ENCODE measurements at places on chromosomes 12 and 14. TPM values are rescaled to one million over a fixed set of nuclear protein-coding genes. Genes with fewer than 3 reads are reported as not detected.

Gene KLRK1
- not detected for total RNA-seq

GRCh38 chr14:29102996-29103395 is 336.4 kb downstream of the FOXG1 start:
- H3K4me1 ChIP-seq: no peaks in the 10 kb centered on the region
- H3K4me3 ChIP-seq: no peak overlapping the region
- no peaks in the 10 kb centered on the region for H3K36me3 ChIP-seq
- DNase-seq: no peak

DNA sequence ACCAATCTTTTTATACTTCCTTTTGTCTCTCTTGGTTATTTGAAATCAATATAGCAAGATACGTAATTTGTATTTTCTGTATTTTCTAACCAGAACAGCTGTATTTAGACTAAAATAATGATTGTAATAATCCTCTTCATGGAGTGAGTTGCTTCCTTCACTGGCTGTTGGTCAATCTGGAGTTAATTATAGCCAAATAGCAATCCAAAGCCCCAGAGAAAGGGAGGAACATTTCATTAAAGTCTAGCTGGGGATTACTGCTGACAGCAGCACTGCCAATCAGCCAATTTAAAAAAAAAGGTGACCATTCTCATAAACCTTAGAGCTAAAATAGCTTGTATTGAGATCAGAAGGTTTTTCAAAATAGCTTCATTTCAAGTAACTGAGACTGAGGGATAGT is 118.0 kb downstream of the TRHDE start:
- no peak for DNase-seq
- no peak overlapping the region for H3K27ac ChIP-seq
- no peaks in the 10 kb centered on the region for H3K4me1 ChIP-seq
- H3K4me3 ChIP-seq: no peak overlapping the region
- H3K27me3 ChIP-seq: no peaks in the 10 kb centered on the region

- no peaks in the 10 kb centered on the region for H3K36me3 ChIP-seq
- no peak for DNase-seq
- H3K27ac ChIP-seq: no peak overlapping the region
- no peaks in the 10 kb centered on the region for H3K4me1 ChIP-seq
- H3K27me3 ChIP-seq: no peaks in the 10 kb centered on the region
Measured at GRCh38 chr14:104169699-104170479, 31.5 kb downstream of the KIF26A start.

DNA sequence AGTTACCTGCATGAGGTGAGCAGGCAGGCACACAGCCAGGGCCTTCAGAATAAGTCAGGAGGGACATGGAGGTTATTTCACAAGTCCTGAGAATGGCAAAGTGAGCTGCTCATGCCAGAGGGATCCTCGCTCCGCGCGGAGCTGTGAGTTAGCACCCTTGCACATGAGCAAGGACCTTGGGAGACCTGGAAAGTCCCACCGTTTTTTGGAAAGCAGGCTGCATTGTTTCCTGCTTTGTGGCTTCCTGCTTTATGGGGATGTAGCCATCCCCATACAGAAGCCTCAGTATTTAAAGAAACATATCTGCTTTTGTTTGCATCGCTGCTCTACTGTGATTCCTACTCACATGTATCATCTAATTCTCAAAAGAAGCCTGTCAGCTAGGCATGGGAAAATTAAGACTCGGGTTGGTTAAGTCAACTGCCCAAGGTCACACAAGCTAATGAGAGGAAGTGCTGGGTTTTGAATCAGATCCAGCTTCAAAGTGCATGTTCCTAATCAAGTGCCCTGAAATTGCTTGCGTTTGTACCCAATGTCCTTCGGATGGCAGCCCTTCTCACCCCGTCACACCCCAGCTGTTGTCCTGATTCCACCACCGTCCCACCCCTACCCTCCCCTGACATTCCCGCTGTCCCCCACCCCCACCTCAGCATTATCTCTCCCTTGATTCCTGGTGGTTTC is 106.2 kb downstream of the CRACR2A start:
- H3K36me3 ChIP-seq: peaks cover 29% of the 10 kb centered on the region
- no peak for DNase-seq

GRCh38 chr12:130286041-130286440 is 51.6 kb upstream of the PIWIL1 start:
- H3K4me1 ChIP-seq: no peaks in the 10 kb centered on the region
- DNase-seq: no peak
- H3K27me3 ChIP-seq: no peaks in the 10 kb centered on the region
- no peaks in the 10 kb centered on the region for H3K36me3 ChIP-seq
- H3K27ac ChIP-seq: no peak overlapping the region

Gene TSPAN8
- not detected for total RNA-seq
